ENCODE measurements at places on chromosomes 4 and X.

DNA sequence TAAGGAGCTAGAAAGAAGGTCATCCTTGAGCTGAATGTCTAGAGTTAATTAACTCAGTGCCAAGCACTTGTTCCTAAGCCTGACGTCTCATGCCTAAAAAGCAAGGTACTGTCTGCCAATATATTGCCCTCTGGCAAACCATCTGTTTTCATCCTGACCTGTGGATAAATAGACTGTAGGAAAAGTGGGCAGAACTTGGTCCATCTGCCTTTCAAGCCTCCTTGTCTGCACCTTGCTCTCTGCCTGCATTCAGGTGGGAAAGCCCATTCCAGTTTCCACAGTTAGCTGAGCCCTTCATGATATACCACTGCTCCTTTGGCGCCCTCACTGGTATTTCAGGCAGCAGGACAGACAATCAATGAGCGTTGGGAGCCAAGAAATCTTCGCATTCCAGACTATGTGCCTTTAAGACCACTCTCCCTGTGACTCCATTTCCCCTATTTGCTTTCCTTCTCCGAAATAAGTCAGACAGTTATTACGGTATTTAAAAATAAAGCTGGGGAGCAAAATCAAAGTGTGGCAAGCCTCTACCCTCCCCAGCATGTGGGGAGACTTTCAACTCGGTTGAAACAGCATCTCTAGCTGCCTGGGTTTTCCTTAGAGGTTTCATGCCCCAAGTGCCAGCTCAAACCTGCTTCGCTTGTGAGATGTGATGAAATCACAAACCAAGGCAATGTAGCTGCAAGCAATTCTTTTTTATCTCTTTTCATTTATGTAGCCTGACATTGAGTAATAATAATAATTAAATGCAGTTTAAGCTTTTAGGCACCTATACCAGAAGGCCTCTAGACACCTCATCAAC, 2.5 kb upstream of the CCDC149 start:
- no peak for DNase-seq

GRCh38 chr4:129144755-129145206, 48.8 kb downstream of the C4orf33 start:
- DNase-seq: no peak

GRCh38 chrX:53262918-53263394, 18.4 kb downstream of the IQSEC2 start:
- DNase-seq: peak; percentile 89

GRCh38 chrX:123918106-123918721, 43.3 kb upstream of the STAG2 start:
- no peak for DNase-seq

DNA sequence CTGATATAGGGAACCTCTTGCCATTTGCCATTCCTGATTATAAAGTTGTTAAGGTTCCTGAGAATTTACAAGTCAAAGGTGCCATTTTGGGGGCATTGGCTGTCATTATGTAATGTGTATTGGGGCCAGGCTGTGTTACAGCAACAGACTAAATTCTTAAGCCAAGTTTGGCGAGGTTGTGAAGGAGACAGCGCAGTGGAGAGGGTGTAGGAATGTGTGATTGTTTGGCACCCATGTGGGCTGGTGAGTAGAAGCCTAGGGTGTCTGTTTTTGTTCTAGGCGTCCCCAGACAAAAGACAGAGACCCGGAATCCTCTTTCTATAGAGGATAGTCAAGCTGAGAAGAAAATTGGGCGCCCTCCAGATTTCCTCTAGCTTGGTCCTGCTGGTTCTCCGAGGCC, 2535.3 kb downstream of the PCDH7 start:
- DNase-seq: no peak

GRCh38 chr4:41569961-41570360, 32.0 kb downstream of the LIMCH1 start:
- DNase-seq: no peak

GRCh38 chr4:46392421-46392820, 2.5 kb upstream of the GABRA2 start:
- no peak for DNase-seq

GRCh38 chr4:70315928-70316327, 18.9 kb upstream of the CABS1 start:
- peak; percentile 2 for DNase-seq

GRCh38 chr4:144575181-144575580, 70.8 kb upstream of the HHIP start:
- no peak for DNase-seq

DNA sequence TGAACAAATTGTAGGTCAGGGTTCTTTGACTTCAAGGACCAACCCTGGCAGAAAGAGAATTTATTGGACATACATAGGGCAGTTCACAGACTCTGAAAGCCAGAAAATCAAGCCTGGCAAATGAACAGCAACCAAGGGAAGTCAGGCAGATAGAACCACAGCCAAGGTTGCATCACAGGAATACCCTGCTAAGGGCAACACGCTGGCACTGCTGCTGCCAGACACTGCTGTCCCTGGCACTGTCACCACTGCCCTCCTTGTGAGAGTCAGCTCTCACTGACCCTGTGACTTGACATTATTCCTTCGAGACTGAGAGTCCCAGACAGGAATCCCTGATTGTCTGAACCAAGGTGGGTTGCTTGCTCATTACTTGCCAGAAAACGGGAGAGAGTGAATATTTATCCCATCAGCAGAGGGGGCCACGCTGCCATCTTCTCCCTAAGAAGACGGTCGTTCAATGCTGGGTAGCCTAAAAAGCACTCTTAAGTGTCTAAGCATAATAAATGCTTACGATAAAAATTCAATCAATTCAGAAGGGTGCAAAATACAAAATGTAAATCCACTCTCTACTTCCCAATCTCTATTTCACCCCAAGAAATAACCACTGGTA, 23.2 kb upstream of the PTTG2 start:
- no peak for DNase-seq

GRCh38 chr4:71272976-71273375, 65.8 kb upstream of the SLC4A4 start:
- DNase-seq: no peak

- peak; percentile 58 for DNase-seq
Observed at GRCh38 chrX:47143894-47144625, 442 bp downstream of the NDUFB11 start.

- DNase-seq: no peak
Observed at GRCh38 chr4:153549405-153549804, 83.2 kb downstream of the TMEM131L start.

GRCh38 chr4:69888336-69888735, 28.4 kb upstream of the SULT1E1 start:
- DNase-seq: peak; percentile 1

- DNase-seq: no peak
Observed at GRCh38 chr4:126191536-126191935, 876.8 kb downstream of the FAT4 start.

DNA sequence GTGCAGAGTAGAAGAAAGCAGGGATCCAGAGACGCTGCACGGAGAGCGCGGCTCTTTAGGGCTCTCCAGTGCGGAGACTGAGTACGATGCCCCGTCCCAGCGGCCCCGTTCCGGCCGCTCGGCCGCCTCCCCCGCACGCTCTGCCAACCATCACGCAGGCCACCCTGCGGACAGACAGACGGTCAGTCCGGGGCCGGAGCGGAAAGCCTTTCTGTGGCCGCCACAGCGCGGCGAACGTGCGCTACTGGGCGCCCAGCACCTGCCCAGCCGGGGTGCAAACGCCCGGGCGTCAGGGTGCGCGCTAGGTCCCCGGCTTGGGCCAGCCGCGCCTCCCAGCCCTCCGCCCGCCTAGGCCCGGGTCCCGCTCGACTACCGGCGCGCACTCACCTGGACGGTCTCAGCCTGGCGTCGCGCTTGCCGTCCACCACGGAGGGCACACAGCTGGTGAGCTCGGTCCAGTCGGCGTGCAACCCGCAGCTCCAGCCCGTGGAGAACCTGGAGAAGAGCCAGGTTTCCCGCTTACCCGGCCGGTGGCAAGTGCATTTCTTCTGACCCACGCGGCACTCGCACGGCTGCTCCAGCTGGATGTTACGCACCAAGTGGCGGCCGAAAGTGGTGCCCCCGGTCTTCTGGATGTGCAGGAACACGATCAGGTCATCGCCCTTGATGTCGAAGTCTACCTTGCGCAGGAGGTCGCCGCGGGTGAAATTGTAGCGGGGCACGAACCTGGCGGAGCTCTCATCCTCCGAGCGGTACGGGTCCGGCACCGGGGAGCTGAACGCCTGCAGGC, 1.8 kb downstream of the HS6ST2 start:
- no peak for DNase-seq

GRCh38 chr4:146787731-146788130, 149.0 kb downstream of the POU4F2 start:
- no peak for DNase-seq

Measured in ELR (cell line).